ENCODE measurements at places on chromosomes 13 and 19.
A peak's percentile ranks its signal among the peaks of the same experiment; 100 is the strongest.

- no peak for DNase-seq
These were observed 800.1 kb upstream of the PCDH9 start for GRCh38 chr13:68030152-68030809.

DNA sequence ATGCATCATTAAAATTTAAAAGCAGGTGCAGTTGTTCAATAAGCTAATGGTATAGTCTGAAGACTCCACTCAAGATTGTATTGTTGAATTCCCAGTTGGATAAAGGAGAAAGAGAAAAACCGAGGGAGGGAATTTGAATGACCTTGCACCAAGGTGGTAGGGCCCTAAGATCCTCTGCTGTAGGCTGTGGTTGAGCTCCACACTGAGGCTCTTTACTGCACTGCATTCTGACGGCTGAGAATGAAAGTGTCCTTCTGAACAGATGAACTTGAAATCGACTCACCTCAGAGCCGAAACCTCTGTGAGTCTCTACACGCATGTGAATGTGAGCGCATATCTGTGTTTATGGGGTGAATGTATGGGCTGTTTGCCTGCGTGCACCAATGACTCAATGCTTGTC lies 388.9 kb upstream of the DACH1 start:
- peak; percentile 34 for DNase-seq

- DNase-seq, result peak; percentile 52
These were observed 61.1 kb downstream of the ZNF431 start for GRCh38 chr19:21202865-21203494.

GRCh38 chr19:46197314-46198070 lies 32.0 kb upstream of the IGFL1 start:
- no peak for DNase-seq

GRCh38 chr13:48892688-48893075 lies 83.0 kb upstream of the FNDC3A start:
- no peak for DNase-seq

DNA sequence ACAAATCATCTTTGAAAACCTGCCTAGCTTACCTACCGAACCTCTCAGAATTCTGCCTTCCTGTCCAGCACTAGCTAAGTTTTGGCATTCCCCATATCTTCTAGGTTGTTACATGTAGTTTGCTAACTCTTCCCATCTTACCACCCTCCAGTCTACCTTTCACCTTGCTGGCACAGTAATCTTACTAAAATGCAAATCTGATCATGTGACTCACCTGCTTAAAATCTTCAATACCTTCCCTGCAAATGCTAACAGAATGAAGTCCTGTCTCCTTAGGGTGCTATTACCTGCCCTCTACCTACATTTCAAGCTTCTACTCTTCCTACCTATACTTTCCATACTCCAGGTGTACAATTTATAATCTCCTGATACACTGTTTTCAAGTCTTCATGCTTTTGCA lies 30.4 kb downstream of the INTS6 start:
- no peak for DNase-seq

- no peak for DNase-seq
These were observed 13.8 kb downstream of the TGFB1 start for GRCh38 chr19:41339936-41340335.

DNA sequence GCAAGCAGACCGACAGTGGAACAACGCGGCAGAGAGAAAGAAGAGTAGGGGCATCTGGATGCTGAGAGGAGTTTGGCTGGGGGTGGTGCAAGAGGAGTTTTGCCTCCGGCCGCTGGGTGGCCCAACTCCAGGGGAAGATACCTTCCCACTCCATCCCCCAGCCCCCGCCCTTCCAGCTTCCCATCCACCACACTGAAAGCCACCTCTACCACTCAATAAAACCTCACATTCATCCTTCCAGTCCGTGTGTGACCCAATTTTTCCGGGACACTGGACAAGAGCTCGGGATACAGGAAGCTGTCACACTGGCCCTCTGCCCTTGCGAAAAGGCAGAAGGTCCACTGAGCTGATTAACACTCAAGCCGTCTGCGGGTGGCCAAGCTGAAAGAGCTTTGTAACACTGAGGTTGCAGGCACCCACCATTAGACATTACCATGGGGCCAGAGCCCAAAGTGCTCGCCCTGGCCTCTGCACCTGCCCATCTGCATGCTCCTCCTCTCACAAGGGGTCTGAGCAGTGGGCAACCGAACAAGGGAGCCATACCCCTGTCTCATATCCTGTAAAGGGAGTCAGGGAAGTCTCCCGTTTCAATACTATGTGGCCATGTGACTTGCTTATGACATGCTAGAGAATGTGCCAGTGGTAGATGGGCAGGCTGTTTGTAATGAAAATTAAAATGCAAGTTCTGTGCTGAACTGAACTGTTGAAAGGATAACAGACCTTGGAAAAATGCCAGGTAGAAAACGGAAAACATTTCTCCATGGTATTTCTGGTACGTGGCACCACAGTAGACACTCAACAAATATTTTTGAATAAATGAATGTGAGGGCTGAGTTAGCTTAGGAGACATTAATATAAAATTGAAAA lies 205.1 kb upstream of the STARD13 start:
- DNase-seq, result no peak

Measured in renal cortex interstitium (tissue), 15 donors.